ENCODE measurements at places on chromosomes 13 and 19.

GRCh38 chr19:2727640-2727944, 6.4 kb upstream of the DIRAS1 start:
- no peak for DNase-seq

- DNase-seq = no peak
Measured at GRCh38 chr19:2333027-2333806, 4.7 kb downstream of the SPPL2B start.

- no peak for DNase-seq
Measured at GRCh38 chr19:34263745-34264237, 9.4 kb downstream of the GARRE1 start.

DNA sequence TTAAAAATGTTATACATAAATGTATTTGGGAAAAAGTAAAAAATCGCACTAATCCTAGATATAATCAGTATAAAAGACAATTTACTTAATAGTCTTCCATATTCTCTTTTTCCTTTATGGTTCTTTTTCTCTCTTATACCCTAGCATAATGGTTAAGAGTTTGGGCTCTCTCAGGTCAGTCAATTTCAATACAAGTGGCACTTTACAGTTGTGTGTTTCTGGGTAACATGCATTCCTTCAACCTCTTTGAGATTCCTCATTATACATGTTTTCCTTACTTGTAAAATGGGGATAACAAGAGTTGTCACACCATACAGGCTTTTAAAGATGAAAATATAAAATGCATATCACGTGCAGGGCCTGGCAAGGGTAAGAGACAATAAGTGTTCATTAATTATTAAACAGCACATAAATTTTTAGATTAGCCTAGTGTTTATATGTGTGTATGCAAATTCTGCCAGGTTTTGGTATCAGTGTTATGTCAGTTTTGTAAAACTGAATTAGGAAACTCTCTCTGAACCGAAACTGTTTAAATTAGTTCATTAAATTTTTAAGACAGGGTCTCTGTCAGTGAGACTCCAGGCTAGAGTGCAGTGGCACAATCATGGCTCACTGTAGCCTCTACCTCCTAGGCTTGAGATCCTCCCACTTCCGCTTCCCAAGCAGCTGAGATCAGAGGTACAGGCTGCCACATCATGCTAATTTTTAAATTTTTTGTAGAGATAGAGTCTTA, 49.8 kb downstream of the ELF1 start:
- DNase-seq = no peak

DNA sequence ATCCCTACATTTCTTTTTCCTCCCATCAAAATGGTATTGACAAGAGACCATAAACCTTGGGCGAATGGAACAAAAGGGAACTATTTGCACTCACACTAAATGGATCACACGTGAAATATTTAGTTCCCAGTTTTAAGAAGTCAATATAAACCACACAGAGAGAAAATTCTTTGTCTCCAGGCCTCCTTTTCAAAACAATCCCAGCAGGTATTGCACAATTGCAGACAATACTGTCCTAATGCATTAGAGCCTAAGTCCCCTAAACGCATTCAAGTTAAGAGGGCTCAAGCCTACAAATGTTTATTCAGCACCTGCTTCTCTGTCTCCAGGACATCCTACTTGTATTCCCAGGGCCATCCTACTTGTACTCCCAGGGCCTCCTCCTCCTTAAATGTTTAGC, 1.3 kb upstream of the B3GLCT start:
- no peak for DNase-seq

DNA sequence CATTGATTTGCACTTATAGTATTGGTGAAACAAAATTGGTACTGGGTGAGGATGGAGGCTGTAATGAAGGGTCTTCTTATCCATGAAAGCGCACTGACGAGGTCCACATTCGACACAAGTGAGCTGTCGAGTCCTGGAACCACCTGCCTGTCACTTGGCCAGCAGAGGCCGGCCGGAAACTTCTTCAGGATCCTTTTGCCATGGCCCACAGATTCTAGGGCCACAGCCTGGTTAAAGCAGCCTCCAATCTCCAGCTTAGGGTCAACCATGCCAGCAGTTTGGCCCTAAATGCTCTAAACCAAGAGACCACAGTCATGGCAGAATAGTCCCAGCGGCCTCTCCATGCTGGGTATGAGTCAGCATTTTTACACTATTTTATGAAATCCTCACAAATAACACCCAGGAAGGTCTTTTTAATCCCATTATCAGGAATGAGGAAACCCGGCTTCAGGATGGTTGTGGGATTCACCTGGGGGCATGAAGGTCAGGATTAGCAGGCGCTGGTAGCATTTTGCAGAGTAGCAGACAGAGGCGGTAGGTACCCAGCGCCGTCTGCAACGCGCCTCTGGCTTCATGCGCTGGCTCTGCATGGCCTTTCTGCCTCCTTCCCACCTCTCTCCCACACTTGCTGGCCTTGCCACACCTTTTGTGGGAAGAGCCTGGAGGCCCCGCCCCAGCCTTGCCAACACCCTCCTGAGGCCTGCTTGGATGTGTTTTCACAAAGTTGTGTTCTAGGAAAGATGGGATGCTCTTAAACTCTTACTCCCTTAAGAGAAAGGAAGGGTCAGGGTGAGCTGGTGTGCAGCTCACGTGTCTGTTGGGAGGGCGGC, 15.2 kb downstream of the GAS6 start:
- DNase-seq = no peak

DNA sequence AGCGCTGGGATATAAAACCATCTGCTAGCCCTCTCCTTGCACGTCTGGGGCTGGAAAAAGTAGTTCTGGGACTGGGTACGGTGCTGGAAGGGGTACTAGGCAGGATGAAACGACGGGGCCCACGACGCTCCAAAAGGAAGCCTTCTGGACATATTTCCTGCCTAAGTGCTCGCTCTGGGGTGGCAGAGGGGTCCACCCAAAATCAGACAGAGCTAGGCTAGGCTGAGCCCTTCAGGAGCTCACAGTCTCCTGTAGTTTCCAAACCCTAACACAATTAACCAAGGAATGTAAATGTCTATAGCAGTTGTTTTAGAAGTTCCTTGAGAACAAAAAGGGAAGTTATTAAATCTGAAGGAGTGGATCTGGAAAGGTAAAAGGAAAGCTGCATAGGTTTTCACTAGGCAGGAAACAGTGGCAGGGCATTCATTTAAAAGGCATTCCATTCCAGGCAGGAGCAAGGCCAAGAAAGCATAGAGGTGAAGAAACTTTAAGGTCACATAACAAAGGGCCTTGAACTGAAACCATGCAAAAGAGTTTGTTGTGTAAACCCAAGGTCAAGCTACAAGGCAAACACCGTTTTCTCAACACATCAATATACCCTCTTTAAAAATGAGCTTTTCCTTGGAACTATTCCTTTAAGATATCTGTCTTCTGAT, 634 bp upstream of the DIAPH3 start:
- DNase-seq = no peak

DNA sequence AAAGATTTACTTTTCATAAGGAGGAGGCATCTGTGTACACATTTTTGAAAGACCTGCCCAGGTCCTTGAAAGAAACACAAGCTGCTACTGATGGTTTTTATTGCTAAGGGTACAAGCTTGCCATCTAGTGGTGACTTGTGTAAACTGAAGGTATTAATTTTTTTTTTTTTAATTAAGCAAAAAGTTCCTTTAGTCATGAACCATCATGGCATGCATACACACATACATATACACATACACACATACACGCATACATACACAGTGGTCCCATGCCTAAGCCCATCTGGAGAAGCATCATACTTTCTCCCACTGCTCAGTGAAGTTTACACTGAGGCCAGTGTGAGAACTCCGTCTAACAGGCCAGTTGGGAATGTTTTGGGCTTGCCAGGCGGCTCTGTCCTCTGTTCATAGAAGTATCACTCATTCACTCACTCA, 312.5 kb downstream of the DCLK1 start:
- peak; percentile 45 for DNase-seq

GRCh38 chr13:79287939-79288795, 117.9 kb downstream of the RBM26 start:
- DNase-seq = no peak

DNA sequence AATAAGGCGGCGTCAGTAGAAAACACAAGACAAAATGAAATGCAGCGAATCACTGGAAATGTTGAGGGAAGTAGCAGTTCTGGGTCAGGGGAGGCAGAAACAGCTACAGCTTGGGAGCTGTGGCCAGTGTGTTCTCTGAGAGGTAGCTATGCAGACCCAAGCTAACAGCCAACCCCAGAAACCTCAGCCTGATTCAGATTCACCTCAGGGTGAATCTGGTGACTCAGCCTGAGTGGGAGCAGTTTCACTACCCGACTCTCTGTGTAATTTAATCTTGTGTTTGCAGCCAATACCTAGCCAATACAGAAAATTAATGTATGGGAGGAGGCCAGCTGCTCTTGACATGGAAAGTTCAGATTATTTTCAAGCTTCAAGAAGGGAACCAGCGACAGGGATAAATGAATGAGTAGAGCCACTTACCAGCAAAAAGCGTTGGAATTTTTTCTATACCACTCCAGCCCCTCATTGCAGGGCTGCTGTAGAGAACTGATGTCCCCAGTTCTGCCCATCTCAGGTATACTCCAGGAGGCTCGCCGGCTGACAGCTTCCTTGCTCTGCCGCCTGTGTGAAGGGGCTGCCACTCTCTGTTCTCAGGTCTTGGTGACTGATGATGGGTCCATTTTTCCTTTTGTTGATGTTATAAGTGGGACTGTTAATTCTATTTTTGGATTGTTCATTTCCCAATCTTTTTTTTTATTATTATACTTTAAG, 8.9 kb downstream of the IGFL3 start:
- DNase-seq = peak; percentile 6

- DNase-seq = no peak
Measured at GRCh38 chr19:31516756-31517155, 167.5 kb upstream of the TSHZ3 start.

- DNase-seq = no peak
Measured at GRCh38 chr19:48900477-48901406, 630 bp downstream of the NUCB1 start.

DNA sequence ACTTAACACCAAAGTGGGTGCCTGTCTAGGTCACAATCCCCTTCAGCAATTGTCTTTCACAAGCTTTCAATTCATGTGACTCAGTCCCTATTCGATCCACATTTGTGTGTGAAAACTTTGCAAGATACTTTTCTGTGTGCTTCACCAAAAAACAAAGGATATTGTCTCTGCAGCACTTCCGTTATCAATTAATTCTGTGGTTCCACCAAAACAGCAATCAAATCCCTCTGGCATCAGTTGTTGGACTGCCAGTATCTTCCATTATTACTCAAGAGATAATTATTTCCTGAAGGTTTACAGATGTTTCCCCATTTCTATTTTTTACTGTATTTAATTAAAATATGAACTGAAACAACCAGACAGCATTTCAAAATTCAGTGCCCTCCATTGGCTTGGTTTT, 481.4 kb downstream of the SUCLA2 start:
- DNase-seq = no peak

GRCh38 chr13:34256236-34256635, 438.3 kb downstream of the RFC3 start:
- no peak for DNase-seq

DNA sequence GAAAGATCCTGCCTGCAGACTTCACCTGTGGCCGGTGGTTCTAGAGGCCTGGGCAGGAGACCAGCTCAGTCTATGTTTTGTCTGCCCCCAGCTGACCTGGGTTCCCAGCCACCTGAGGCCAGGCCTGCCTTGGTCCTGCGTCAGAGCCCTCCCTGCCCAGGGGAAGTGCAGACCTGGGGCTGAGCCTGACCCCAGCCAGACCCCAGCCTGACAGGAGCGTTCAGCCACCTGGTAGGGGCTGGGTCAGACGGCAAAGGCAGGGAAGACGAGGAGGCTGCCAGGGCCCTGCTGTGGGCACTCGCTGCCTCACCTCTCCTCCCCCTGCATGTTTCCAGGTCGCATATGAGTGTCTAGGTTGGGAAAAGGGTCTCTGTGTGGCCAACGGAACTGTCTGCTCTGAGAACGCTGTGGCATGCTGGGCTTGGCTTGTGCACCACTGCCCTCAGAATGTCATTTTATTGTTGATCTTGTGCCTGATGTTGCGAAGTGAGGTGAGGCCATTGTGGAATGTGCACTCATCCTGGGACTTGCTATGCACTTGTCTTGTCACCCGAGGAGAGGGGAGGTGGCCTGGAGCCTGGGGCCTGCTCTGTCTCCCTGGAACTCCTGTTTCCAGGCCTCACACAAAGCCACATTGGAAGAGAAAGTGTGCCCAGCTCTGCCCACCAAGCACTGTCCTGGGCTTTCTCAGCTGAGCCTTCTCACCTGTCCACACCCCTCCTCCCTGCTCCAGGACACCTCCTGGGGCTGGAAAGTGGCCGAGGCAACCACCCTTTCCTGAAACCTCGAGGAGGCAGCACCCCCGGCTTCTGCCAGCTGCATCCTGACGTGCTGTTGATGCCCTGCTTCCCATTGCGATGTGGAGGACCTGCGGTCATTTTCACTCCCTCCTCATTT, 15.2 kb upstream of the MCF2L start:
- DNase-seq = no peak

DNA sequence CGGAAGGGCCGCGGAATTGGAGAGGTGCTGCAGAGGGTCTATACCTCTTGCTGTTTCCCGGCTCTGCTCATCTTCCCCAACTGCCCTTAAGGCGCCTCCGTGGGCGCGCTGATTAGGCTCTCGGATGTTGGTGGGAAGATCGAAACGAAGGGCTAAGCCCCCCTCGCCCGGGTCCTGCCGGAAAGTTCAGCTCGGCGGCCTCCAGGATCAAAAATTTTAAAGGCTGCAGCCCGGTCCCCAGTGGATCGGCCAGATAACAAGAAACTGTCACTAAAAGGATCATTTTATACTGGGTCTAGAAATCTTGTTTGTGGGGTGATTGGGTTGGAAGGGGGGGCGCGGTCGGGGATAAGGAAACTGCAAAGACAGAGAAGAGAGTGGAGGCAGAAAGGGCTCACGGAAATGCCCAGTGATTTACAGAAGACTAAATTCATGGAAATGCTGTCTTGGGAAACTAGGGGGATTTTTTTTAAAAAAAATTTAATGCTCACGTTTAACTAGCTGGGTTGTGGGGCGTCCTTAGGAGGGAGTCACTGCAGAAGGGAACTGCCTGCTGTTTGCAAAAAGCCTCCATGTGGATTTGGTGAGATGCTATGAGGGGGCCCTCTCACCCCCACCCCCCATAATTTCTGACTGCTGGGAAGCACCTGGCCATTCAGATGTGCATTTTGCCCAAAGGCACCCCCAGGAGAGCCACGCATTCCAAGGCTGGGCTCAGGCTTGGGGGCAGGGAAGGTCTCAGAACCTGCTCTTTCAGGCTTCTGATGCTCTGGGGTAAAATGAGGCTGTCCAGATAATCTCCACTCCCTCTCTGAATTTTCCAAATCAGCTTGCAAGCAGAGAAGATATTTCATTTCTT, 7.7 kb downstream of the CDX2 start:
- DNase-seq = no peak

- DNase-seq = no peak
Measured at GRCh38 chr13:21362741-21363140, 96.4 kb downstream of the ZDHHC20 start.

GRCh38 chr19:5285311-5285710, 55.3 kb downstream of the PTPRS start:
- no peak for DNase-seq

All from SW 1271 (cell line).